ENCODE measurements at places on chromosomes 13 and 19. TPM values are rescaled to one million over a fixed set of nuclear protein-coding genes. Genes with fewer than 3 reads are reported as not detected.
A peak's percentile ranks its signal among the peaks of the same experiment; 100 is the strongest.

Gene CFAP97D2
- polyA plus RNA-seq, result not detected

Gene EPSTI1
- polyA plus RNA-seq, result 14.8 TPM

Gene NCAN
- 0.14 TPM for polyA plus RNA-seq

DNA sequence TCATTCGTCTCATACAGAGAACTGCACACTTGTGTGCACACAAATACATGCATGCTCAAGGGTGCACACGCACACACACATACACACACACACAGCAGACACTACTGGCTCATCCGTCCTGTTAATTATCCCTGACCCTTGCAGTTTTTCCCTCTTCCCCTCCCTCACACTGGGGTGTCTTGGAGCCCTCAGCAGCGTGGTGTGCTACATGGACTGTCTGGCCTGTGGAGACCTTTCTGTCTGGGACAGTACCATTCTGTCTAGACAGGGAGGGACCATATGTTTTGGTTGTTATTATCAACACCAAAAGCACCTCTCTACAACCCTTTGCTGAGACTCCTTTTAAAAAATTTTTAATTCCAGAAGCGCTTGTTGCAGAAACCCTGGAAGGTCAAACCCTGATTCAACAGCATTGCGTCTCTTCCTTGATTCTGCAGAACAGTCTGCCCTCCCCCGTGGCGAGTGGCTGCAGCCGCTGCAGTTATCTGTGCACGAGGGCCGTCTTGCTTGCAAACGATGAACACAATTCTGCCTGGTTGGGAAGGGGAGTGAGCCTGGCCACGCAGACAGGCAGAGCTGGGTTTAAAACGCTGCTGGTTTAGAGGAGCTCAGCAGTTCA lies 374.0 kb downstream of the IRS2 start:
- DNase-seq, result peak; percentile 38

DNA sequence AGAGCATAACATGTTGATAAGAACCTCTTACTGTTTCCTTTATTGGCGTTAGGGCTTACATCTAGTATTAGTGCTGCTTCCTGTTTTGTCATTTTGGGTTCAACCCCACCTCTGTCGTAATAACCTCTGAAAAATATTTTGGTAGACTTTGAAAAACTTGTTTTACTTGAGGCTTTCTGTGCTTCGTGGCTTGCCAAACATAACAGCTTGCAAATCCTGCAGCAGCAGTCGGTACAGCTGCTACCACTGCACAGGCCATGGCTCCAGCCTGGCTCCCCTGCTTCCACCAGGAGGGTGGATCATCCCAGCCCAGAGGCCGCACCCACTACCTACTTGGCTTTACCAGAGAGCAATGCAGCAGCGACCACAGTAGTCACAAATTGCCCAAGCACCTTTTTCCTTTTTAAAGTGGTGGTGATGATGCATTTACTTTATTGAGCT lies 11.8 kb upstream of the CEACAM4 start:
- DNase-seq, result no peak

DNA sequence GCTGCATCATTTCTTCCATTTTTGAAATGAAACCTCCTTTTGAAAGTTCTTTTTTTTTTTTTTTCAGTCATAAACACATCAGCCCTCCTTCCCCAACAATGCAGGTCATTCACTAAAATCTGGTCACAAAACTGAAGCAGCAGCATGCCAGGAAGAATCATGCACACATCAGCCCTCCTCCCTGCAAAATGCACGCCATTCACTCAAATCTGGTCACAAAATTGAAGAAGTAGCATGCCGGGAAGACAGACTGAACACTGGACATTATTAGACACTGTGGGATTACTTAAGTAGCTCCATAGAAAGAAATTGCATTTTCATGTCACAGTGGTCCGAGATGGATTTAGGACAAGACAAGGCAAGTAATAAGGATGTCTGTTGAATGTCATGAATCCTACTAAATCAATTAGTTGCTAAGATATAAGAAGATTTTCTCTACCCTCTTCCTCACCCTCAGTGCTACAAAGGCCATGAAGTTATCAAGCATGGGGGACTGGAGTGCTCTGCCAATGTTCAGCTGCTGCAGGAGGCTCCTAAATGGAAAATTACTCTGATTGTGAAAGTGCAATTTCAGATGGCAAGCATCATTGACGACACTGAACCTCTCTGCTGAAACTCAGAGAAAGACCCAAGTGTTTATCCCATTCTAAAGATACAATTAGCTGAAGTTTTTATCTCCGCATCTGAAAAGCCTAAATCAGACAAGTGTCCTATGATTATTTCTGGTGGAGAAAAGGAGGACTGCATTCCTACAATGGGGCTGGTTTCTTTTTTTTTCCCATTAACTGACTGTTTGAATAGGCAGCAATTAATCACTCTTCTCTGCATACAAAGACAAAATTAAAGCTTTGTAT lies 913.2 kb downstream of the DIAPH3 start:
- DNase-seq, result no peak

- no peak for DNase-seq
These were observed 4.9 kb downstream of the THAP8 start for GRCh38 chr19:36049080-36049698.

DNA sequence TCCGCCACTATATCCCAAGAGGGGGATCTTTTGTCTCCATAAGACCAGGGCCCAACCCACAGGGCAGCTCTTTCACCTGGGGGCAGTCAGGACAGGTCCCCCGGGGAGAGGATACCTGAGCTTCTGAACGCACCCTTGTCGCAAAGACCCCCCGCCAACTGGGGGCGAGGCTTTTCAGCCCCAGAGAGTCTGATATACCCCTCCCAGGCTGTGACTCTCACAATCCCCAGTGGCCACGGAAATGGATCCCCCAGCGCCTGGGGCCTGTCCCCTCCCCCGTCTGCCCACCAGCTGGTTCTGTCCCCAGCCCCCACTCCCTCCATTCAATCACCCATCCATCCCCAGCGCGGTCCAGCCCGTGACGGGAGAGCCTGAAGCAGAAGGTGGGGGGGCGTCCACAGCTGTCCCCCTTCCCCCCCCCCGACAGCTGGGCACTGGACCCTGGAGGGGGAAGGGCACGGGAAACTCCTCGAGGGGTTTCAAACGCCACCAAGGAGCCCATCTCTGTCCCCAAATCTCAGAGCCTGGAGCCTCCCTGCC lies 823 bp downstream of the DOCK6 start:
- DNase-seq, result no peak

DNA sequence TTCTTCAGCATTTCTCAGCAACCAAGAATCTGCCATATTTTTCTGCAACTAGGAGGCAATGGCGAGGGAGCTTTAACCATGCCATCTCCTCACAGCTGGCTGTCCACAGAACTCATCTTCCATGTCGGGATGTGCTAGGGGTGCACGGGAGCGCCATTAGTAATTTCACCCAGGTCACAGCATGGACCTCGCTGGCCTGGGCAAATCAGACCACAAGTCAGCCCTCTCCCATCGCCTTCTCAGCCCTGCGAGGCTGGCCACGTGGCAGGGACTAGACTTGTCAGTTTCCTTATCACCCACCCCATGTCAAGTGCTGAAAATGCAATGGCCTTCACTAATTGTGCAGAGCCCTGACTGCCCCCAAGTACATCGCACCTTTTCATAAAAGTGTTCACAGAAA lies 15.7 kb downstream of the COL4A1 start:
- DNase-seq, result no peak

- peak; percentile 47 for DNase-seq
These were observed 6.8 kb upstream of the DGKH start for GRCh38 chr13:42041684-42042035.

DNA sequence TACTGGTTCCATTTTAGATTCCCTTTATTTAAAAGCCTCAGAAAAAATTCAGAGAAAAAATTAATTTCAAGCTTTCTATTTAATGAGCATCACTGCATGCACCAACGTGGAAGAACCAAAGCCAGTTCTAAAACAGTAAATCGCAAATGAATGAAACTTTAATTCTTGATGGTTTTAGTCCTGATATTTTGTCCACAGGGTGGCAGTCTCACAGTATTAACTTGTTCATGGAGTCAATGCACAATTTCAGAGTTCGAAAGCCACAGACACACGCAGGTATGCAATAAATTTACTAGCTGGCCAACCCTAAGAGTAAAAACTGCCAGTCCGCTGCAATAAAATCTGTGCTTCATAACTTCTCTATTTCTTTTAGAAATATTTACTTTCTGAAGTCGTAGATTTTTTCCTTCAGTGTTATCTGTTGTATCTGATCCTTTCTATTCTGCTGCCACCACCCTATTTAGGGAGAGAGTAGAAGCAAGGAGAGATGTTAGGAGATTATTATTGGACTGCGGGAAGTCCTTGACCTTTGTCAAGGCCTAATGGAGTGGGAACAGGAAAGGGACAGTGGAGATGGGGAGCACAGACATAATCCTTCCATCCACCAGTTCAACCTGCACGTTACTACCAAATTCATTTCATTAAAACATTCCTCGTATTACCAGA lies 7.0 kb upstream of the WBP4 start:
- DNase-seq, result peak; percentile 32

GRCh38 chr13:27988520-27988919 lies at the start of gene URAD:
Gene URAD, minus strand, starts transcription at chr13:27988693. Its CDS starts 56 bp downstream, at chr13:27988637.
- DNase-seq, result no peak

DNA sequence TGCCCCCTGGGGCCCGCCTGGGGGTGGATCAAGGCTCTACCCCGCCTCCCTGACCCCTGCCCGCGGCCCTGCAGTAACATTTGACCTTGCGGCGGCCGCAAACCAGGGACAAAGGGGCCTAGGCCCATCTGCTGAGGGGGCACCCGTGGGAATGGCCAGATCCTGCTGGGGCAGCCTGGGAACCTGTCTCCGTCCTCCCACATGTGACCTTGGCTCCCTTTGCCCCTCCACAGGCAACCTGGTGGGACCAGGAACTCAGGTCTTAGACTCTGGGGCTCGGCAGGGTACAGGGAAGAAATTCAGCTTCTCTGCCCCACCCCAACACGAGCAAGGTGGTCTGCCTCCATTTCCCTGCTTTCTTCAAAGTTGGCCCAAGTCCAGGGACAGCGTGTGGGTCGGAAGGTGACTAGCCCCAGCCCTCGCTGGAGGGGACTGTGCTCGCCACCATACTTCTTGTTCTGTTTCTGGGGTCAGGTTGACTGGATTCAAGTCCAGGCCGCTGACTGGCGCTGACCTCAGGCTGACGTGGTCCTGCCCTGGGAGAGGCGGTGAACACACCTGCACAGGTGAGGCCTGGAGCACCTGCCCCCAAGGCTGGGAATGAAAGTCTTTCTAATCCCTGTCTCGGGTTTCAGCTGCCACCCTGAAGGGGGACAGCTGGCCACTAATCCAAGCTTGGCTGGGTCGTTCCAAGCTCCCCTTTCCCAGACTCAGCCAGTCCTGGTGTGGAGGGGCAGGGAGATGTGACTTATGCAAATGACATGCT lies 2.5 kb upstream of the NR2F6 start:
- DNase-seq, result no peak

- no peak for DNase-seq
These were observed 5.7 kb upstream of the C5AR1 start for GRCh38 chr19:47303966-47304365.

DNA sequence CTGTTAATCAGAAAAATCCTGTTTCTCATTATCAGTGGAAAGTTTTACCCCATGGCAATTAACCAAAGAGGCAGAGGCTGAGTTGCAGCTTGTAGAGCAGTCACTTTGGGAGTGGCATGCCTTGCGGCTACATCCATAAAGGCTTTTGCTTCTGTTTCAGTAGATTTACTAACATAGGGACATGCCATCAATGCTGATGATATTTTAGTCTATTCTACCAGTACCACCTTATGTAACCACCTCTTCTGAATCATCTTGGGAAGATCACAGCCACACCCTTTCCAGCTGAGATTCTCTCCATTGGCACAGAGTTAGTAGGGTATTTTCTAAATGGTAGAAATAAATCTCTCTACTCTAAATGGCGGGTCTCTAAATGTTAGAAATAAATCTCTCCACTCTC lies 37.5 kb downstream of the POSTN start:
- DNase-seq, result no peak

All from right renal pelvis (tissue), 4 donors.